NCI-H2081 treated with DMSO at 0.1 percent for 48 hours (cell line): ENCODE measurements at places on chromosomes 1 and 21.

DNA sequence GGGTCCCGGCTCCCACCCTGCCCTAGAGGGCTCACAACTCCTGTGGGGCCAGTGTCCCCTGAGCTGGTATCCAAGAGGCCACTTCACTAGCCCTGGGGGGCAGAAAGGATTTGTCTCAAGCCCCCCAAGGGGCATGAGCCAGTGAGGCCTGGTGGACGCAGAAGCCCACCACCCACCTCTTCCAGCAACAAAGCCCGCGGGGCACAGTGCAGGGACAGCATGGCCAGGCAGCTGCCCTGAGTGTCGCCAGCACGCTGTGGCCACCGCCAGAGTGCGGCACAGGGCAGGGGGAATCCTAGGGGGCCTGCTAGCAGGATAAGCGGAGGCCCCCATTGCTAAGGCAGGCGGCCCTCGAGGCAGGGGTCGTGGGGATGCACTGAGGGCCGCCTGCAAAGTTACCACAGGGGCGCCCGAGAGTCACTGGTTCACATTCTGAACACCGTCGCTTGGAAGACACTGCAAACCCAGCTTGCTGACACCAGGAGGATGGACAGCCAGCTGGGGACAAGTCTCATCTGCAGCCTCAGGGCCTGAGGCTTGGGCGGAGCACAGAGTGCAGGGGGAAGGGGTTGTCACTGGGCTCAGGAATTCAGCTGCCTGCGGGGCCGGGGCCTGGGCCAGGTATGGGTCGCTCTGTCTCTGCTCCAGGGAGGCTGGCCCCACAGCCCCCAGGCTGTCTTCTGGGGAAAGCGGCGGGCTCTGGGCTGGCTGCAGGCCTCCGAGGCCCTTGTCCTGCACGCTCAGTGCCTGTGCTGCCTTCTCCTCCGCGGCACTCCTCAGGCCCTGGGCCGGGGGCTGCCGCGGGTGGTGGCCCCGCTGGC is 26.8 kb downstream of the SLC19A1 start:
- no peak for DNase-seq

DNA sequence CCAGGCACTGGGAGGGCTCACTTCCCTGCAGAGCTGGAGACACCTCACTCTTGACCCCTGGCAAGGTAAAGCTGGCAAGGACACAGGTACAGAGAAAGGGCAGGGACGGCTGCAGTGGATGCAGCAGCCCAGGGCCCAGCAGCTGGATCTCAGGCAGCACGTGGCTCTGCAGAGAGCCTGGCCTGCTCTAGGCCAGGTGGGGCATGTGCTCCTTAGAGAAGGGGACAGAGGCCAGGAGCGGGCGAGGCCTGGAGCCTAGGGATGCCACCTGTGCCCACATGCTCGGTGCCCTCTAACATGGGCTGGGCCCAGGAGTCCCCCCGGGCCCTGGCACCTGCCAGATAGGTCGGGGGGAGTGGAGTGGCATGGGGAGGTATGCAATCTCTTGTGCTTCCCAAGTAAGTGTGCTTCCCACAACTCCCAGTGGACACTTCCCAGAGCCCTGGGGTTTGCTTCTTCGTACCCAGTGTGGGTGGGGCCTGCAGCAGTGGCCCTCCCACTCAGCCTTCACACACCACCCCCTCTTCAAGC is 30.0 kb downstream of the WNT3A start:
- no peak for DNase-seq

DNA sequence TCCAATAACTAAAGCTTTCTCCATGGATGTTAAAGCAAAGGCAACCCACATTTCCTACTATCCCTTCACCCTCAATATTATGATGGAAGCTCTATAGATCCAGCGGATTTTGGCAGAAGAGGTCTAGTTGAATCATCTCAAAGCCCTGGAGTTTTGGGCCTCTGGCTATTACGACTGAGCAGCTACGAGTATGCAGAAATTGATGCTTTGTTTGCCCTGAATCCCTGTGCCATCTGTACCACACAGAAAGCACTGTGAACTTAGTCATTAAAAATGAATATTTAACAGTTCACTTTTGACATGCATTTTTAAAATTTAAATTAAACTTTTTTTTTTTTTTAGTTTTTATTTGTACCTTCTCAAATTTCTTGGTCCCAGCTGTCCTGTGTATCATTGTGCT is 705.4 kb upstream of the PTBP2 start:
- DNase-seq: no peak

- peak; percentile 5 for DNase-seq
Measured at GRCh38 chr21:31098576-31099005, 60.3 kb upstream of the KRTAP19-8 start.

DNA sequence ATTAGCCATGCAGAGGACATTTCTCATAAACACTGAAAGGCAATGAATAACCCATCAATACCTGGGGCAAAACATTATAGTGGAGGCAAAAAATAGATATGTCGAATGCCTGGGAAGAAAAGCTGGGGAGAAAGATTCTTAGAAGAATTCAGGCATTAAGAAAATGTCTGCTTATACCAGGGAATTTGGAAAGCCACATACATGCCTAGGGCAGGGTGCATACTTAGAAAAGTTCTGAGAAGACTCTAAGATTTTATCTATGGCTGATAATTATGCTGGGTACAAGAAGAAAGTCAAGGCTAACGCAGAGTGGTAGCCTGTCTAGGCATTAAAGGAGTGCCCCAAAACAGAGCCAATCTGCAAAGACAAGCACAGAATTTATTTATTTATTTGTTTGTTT is 18.4 kb downstream of the SLAMF6 start:
- DNase-seq: no peak

DNA sequence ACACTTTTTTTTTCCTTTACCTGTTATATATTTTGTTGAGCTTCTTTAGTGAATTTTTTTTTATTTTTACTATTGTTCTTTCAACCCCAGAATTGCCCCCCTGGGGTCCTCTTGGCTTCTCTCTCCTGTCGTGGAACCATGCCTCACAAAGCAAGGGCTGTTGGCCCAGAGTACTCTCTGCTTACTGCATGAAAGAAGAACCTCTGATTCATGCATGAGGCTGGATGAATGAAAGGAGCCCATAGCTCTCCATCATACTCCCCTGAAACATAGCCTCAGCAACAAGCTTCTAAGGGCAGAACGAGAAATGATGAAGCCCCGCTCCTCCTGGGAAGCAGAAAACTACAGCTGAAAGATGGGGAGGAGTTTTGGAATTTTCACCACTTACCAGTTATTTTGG is 1441.0 kb downstream of the BRINP3 start:
- no peak for DNase-seq

GRCh38 chr1:81377406-81377805 is 423.3 kb upstream of the ADGRL2 start:
- no peak for DNase-seq

DNA sequence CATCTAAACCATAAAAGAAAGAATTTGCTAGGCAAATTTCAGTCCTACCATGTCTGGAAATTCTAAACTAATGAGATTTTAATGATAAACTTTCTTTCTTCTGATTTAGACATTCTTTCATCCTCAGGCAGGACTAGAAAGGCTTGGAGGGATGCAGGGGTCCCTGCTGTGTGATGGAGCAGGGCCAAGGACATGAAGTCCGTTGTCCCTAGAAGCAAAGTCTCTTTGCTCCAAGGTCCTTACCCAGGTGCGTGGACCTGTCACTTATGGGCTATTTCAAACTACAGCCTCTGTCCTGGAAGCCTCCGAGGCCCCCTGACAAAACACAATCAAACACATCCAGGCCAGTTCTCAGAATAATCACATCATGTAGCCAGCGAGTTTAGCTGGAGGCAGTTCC is 26.6 kb downstream of the URB1 start:
- no peak for DNase-seq

DNA sequence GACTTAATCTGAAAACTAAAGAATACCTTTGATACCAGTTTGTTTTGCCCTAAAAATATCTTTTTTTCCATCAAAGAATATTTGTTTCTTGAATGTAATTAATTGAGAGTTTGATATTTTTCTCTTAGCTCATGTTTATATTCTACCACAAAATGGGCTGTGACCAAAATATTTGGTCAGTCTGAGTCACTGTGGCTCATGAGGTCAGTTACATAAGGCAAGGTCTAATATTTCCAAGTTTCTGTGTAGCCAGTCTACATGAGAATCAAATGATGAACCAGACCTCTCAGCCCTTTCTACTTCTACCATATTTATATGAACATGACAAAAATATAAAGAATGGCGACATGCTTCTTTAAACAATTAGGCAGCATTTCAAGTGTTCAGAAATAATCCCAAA is 83.0 kb upstream of the IVNS1ABP start:
- no peak for DNase-seq

DNA sequence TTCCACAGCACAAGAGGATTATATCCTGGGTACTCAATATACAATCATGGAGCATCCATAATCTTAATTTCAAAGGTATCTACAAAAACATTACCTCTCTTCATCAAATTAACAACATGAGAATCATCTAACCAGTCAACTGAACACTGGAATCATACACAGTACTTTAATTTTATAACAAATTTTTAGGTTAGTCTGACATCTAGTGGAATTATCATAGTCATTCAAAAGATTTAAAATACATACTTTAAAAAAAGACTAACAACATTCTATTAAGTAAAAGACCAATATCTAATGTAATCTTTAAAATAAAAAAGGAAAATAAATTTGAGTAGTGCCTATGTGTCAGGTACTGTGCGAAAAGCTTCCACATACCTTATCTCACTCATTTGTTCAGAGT is 16.8 kb upstream of the SH3GLB1 start:
- no peak for DNase-seq

GRCh38 chr1:92051948-92052347 is 22.2 kb downstream of the EPHX4 start:
- DNase-seq: no peak

DNA sequence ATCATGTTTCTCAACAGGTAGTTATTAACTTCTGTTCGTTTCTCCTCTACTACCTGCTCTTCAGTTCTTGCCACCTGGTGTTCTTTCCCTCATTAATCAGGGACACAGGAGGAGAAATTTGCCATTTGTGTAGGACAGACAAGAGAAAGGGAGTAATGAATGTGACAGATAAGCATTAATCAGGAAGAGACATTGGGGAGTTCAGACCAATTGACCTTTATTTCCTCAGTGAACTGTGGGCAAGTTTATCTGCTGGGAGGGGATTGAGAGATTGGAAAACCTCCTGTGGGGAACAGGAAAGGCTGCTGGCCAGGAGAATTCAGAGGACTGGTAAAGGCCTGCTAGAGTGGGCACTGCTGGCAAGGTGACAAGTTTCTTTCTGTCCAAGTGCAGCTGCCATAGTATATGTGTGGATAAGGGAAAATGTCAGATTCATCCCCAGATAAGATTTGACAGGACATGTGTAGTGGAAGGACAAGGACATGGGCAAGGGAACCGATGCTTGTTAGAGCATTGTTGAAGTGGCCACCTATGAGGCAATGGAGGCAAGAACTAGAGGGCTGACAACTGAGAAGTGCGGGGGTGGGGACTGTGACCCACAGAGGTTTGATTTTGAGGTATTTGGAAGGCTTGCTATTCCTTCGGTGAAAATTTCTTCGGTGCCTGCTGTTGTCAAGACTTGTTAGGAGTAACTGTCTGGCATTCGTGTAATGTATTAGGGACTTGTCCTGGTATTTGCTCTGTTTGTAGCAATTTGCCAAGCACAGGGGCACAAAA is 12.6 kb downstream of the SZT2 start:
- no peak for DNase-seq

GRCh38 chr1:18386591-18386990 is 94.1 kb upstream of the KLHDC7A start:
- no peak for DNase-seq

- DNase-seq: no peak
Measured at GRCh38 chr21:25934771-25935224, 200.0 kb downstream of the GABPA start.

- no peak for DNase-seq
Measured at GRCh38 chr1:2127187-2128145, 67.1 kb downstream of the FAAP20 start.

- no peak for DNase-seq
Measured at GRCh38 chr21:42855171-42855936, 24.0 kb downstream of the WDR4 start.

GRCh38 chr1:67401443-67401842 is 28.8 kb downstream of the SERBP1 start:
- no peak for DNase-seq

- DNase-seq: no peak
Measured at GRCh38 chr1:157399984-157400382, 152.3 kb downstream of the FCRL5 start.

GRCh38 chr1:90114521-90115141 is 119.7 kb downstream of the ZNF326 start:
- peak; percentile 24 for DNase-seq

- DNase-seq: no peak
Measured at GRCh38 chr1:12591267-12591938, 26.6 kb downstream of the DHRS3 start.

- no peak for DNase-seq
Measured at GRCh38 chr1:153087652-153088051, 6.7 kb downstream of the SPRR2E start.

DNA sequence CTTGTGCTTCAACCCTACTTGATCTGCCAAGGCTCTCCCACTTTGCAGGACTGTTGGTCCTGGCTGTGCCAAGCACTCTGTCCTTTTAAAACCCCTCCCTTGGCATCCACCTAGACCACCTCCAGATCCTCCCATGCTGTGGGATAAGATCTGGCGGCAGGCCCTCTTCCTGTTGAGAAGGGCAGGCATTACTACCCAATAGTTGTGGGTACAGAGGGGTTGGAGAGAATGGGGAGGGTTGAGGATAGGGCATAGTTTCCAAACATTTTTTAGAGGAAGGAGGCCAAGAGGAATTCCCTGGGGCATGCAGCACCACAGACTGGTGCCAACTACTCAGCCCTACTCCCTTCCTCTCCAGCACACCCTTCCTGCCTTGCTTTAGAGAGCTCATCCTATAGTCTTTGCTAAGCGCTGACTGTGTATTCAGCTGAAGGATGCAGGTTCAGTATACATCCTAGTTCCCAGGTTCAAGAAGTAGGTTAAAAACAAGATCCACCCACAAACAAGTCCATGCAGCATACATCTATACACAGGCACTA is 70.7 kb downstream of the TRABD2B start:
- no peak for DNase-seq

DNA sequence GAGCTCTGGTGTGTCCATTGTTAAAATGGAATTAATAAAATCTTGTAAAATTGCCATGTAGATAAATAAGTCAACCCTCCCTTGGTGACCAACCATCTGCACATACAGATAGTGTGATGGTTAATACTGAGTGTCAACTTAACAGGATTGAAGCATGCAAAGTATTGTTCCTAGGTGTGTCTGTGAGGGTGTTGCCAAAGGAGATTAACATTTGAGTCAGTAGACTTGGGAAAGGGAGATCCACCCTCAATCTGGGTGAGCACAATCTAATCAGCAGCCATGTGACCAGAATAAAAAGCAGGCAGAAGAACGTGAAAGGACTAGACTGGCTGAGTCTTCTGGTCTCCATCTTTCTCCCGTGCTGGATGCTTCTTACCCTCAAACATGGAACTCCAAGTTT is 174.8 kb downstream of the LTN1 start:
- no peak for DNase-seq
